ENCODE measurements at places on chromosomes 5 and 9.
A peak's percentile ranks its signal among the peaks of the same experiment; 100 is the strongest.

GRCh38 chr5:91170266-91170665, 212.9 kb downstream of the ARRDC3 start:
- no peak for DNase-seq

DNA sequence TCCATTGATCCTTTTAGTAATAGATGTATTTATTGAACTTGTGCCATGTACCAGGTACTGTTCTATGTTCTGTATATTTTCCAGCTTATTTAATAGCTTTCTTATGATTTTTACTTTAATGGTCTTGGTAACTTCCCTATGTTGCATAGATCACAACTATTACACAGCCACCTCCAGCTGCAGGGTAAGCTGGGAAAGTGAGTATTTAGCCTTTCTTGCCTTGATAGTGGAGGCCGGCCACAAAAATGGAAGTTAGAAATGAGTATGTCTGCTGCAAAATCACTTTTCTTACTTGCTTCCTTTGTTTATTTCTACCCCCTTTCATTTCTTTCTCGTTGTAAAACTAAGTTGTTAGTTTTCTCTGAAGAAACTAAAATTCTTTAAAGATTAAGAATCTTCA, 43.1 kb upstream of the ANKDD1B start:
- no peak for DNase-seq

DNA sequence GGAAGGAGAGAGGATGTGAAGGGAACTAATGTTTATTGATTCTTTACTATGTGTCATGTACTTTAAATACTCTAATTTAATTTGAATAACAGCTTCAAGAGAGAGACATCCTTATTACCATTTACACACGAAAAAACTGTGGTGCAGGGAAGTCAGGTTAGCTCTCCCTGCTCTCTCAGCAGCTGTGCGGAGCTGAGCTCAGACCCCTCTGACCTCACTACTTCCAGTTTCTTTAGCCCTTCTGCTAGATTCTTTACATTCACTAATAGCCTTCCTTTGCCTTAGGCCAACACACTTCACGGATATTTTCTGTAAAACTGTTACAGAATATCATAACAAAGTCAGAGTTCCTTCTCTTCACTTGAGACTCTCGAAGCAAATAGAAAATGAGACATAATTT, 131.3 kb upstream of the ARRDC3 start:
- DNase-seq = no peak

DNA sequence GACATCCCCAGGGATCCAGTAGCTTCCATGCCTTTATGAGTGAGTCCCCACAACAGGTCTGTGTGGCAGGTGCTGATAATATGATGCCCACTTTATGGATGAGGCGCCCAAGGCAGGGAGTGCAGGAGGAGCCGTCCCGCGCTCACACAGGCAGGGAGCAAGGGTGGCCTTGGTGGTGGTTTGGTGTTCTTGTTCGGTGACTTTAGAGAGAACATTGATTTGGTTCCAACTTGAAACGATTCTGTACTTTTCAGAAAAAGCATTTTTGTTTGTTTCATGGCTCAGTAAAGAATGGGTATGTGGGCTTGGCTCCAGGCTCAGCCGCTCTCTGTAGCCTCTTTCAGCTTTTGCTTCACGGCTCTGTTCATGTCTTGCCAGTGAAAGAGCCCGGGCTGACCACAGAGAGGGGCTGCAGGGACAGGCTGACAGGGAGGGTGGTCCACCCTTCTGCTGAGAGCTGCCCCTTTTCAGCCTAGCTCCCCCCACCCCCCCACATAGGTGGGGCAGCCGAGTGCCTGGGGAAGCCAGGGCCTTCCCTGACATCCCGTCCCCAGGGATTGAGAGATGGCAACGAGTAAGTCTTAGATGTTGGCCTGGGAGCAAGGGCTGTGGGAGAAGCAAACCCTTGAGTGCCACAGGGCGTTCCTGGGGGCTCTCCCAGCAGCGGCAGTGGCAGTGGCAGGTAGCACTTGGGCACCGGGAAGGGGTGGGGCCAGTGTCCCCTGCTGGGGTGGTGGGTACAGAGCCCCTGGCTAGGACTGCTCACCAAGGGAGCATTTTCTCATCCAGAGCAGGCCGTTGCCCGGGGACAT, 28.0 kb downstream of the NCS1 start:
- DNase-seq = no peak

- peak; percentile 43 for DNase-seq
Measured at GRCh38 chr9:112348257-112349007, 15.0 kb upstream of the PTBP3 start.

DNA sequence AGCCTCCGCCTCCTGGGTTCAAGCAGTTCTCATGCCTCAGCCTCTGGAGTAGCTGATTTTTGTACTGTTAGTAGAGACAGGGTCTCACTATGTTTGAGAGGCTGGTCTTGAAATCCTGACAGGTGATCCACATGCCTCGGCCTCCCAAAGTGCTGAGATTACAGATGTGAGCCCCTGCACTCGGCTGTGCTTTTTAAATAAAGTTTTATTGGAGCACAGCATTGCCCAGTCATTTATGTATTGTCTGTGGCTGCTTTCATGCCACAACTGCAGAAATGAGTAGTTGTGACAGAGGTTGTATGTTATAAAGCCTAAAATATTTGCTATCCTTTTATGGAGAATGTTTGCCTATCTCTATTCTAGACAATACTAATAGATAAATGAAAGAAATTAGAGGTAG, 169.2 kb downstream of the AOPEP start:
- no peak for DNase-seq

All from activated T-helper 1 cell treated with anti-CD3 and anti-CD28 coated beads, Interleukin-2, amount 50 U/mL, for 16 hours (primary cell).